ENCODE measurements at places on chromosomes 6 and 20.
A peak's percentile ranks its signal among the peaks of the same experiment; 100 is the strongest.

GRCh38 chr20:57902473-57902872 lies 192.7 kb upstream of the PMEPA1 start:
- DNase-seq, result peak; percentile 91

DNA sequence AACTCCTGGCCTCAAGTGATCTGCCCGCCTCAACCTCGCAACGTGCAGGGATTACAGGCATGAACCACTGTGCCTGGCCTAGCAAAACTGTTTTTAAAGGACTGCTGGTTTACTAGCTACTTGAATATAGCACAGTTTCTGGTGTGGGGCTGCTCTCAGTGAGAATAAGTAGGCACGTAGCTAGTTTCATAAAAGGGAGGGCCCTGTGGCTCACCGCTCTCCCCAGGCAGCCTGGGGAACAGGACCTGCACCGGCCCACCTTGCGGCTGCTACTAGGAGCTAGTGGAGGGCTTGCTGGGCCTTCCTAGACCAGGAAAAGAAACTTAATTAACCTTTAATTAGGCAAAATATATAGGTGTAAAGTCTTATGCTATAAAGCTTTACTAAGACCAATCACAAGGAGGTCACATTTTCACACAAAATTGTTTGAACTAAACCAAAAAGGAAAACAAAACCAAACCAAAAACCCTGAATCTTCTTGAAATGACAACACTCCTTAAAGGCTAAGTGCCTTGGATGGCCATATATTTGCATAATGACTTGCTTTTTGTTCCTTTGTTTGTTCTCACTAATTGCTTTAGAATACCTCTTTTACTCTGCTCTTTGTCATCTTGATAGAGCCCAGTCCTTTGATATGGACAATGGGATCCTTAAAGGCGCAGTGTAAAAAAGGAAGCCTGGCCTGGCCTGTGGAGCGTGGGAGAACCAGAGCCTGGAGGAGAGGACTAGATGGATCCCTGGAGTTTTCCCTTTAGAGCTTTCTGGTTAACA lies 69.5 kb upstream of the SAMD5 start:
- DNase-seq, result no peak

GRCh38 chr20:41133709-41134361 lies 3.5 kb upstream of the PLCG1 start:
- DNase-seq, result no peak

DNA sequence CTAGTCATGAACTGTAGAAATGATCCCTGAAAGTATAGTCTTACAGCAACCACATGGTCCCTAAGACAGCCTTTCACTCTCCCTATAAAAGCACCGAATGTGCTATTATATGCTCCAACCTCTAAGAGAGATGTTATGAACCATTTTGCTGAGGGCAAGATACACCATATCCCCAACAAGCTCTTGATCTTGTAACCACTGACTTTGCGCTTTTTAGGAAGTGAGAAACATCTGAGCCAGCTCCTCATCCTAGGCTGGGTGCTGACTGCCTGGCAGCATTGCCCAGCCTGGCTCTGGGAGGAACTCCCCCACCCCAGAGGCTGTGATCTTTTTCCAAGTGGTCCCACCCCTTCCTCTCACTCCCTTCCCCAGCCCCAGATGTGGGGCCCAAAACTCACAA lies 3.1 kb upstream of the EMILIN3 start:
- no peak for DNase-seq

DNA sequence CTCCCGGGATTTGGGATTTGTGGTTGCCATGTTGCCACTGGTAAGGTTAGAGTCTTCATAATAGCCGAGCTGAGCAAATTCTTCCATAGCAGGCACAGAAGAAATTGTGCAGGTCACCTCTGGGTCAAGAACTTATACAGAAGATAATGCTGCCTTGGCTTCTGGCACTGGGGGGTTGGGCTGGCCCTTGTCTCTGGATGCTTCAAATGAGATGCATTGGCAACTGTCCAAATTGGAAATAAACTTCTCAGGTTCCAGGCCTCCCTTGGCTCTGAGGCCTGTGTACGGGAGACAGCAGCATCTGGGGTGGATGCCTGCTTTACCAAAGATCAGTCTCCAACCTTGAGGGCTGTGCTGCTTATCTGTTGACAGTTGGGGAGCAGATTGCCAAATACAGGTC lies 26.2 kb downstream of the MYO6 start:
- DNase-seq, result peak; percentile 39

DNA sequence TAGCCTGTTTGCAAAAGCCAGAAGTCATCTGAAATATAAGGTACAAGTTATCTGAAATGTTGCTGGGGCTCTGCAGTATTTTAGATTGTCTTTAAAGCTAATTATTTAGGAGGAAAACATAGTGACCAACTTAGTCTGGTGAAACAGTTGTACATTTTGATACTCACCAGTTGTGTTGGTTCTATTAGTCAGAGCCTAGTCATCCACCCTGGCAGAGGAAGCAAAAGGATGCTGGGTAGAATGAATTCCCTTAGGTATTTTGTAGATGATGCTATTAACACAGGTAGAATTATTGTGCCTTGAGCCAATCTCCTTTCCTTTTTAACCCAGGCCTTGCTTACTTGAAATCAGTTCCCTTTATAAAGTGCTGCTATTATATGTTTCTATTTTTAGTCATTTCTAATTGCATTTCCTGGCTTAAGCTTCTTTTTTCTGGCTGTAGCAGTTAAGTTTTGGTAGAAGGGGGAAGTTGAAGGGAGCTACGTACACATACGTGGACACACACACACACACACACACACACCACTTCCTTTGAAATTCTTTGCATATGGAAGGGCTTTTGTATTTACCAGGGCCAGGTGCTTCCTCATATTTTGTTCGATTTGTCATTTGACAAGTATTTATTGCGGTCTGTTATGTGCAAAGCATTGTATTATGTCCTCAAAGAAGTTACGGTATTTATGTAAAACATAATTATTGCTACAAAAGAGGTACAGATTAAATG lies 82.4 kb downstream of the RTN4IP1 start:
- peak; percentile 78 for DNase-seq

- no peak for DNase-seq
Observed at GRCh38 chr20:4896119-4896702, 105.1 kb downstream of the SLC23A2 start.

GRCh38 chr6:170013815-170014214 lies 262.4 kb downstream of the ERMARD start:
- DNase-seq, result no peak

- no peak for DNase-seq
Observed at GRCh38 chr6:34342247-34342646, 50.2 kb downstream of the NUDT3 start.

DNA sequence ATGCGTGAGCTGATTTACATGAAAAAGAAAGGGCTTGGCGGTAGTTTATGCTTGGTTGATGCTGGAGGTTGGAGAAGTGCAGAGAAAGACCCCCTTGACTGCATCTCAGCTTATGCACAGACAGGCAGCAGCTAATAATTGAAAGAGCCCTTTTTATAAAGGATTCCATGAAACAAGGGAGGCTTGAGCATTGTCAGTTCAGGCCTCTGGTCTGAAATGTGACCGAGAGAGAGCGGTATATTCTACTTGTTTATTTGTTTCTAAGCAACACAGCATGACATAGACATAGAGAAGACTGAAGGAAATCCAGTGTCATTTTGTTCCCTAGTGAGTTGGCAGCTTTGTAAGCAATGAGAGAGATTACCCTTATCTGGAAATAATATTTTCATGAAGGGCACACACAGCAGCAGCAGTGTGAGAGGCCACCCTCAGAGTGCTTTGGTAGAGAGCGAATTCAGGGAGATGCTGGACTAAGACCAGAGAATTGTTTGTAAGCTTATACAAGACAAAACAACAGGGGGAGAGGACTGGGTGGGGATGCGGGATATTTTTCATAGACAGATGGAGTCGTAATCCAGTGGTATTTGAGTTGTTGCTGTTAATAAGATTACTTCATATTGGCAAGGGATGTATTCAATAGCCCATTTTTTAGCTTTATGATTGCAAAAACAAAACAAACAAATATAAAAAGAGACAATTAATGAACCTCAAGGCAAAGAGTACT lies 34.6 kb upstream of the LAMA2 start:
- peak; percentile 7 for DNase-seq

- no peak for DNase-seq
Observed at GRCh38 chr6:82492134-82492533, 128.5 kb downstream of the TPBG start.

GRCh38 chr6:12379181-12379580 lies 89.0 kb downstream of the EDN1 start:
- DNase-seq, result no peak

GRCh38 chr20:24825591-24825990 lies 123.5 kb upstream of the CST7 start:
- DNase-seq, result no peak

- DNase-seq, result no peak
Observed at GRCh38 chr6:136887953-136888352, 34.1 kb upstream of the SLC35D3 start.

DNA sequence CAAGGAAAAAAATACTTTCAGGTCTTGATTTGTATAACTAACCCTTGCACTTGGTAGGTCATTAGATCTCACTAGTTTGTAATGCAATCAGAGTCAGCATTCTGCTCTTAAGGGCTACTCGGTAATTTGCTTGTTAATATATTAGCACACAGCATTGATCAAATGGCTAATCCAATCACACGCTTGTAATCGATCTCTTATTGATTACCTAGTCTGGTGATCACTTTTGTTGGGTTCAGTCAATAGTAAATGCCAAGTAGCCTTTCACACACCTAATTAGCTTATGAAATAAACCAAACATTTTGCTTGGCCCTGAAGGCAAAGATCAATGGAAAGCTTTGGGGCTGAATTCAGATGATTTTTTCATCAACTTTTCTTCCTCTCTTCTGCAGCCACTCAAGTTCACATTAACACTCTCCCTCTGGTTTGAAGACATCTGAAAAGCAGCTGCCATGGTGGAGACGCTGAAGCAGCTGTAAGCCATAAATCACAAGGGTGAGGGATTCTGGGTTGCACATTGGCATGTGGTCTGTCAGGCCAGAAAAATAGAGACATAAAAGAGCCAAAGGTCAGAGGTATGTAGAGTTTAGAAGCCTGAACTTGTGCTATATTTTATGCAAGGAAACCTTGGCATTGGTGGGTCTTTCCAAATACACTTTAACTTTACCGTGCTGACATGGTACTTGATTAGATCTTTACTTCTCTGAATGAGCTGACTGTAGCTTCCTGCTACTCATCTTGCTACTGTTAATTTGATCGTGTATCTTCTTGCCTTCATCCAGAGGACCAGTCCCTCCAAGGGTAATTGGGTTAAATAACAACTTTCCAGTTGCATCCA lies 234.4 kb downstream of the SIM1 start:
- DNase-seq, result no peak

GRCh38 chr20:38392356-38392755 lies 42.8 kb downstream of the SNHG17 start:
- no peak for DNase-seq

DNA sequence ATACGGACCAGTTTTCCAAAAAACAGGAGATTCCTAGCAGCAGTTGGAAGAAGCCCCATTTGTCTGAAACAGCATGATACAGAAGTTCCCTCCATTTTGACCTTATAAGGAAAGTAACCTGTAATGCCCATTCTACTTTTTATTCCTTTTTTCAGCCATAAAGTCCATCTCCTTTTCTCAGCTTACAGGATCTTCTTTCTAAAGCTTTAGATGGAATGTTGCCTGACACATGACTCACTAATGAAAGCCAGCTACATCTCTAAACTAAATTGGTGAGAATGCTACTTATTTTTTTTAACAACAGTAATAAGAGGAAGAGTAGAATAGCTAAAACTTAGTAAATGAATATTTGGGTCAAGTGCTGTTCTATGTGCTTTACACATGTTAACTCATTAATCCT lies 234.1 kb downstream of the CDH26 start:
- DNase-seq, result no peak

DNA sequence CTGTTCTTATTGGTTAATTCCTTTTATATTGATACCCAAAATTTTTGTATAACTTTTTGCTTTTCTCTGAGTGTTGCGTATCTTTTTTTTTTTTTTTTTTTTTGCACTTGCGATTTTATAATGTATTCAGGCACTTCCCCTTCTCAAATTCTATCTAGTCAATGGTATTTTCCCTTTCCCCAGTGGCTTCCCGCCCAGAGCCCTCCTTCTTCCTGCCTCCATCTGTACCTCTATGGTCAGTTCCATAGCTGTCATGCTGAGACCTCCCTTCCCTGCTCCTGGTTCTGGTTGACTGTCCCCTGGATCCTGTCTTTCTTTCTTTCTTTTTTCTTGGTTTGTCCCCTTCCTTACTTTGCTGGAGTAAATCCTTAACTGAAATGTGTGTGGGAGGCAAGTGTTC lies 94.7 kb downstream of the RNF144B start:
- DNase-seq, result no peak

DNA sequence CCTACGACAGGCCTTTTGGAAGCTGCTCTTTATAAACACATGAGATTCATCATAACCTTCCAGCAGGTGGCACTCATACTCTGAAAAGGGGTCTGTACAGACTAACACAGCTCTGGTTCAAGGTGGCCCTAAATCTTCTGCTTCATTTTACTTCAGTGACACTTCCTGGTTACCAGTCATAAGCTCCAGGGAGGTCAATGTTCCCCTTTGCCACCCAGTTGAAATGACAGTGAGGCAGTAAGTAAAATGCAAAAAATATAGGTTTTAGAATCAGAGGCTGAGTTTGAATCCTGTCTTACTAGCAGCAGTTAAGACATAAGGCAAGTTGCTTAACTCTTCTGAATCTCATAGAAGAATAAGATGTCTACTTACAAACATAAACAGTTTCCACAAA lies 132.8 kb downstream of the CDK19 start:
- DNase-seq, result peak; percentile 84

DNA sequence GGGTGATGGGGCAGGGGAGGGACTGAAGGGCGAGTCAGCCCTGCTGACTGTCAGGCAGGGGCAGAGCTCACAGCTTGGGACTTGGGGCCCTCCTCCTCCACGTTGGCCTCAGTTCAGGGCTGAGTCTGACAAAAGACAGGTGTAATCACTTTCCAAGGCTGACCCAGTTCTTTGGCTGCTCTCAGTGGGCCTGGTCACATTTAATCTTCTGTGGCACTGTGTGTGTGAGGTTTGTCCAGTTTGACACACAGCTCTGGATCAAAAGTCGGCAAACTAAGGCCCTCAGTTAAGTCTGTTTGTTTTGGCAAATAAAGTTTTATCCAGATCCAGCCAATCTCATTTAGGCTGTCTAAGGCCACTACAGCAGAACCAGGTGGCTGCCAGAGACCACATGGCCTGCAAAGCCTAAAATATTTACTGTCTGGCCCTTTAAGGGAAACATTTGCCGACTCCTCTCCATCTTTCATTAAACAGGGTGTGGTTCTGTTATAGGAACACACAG lies 5.1 kb upstream of the MAP1LC3A start:
- DNase-seq, result peak; percentile 59

GRCh38 chr20:51828762-51829161 lies 26.4 kb upstream of the SALL4 start:
- no peak for DNase-seq

DNA sequence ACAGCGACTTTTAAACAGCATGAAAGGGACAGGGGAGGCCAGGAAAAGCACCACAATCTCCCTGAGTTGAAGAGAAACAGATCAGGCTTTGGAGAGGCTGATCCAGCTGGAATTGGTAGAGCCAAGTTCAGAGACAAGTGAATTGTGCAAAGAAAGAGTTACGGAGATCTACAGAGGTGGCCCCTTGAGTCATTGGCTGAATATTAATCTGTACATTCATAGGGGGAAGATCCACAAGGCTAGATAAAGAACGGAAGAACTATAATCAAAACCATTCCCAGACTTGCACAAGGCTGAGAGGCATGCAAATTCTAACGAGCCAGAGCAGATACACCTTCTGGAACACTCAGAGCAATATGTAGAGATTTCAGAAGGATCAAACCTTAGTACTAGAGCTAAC lies 14.2 kb upstream of the FOXQ1 start:
- no peak for DNase-seq
